ENCODE measurements at places on chromosomes 1 and 21.

- no peak for DNase-seq
Observed at GRCh38 chr1:162568802-162569201, 7.3 kb downstream of the UAP1 start.

DNA sequence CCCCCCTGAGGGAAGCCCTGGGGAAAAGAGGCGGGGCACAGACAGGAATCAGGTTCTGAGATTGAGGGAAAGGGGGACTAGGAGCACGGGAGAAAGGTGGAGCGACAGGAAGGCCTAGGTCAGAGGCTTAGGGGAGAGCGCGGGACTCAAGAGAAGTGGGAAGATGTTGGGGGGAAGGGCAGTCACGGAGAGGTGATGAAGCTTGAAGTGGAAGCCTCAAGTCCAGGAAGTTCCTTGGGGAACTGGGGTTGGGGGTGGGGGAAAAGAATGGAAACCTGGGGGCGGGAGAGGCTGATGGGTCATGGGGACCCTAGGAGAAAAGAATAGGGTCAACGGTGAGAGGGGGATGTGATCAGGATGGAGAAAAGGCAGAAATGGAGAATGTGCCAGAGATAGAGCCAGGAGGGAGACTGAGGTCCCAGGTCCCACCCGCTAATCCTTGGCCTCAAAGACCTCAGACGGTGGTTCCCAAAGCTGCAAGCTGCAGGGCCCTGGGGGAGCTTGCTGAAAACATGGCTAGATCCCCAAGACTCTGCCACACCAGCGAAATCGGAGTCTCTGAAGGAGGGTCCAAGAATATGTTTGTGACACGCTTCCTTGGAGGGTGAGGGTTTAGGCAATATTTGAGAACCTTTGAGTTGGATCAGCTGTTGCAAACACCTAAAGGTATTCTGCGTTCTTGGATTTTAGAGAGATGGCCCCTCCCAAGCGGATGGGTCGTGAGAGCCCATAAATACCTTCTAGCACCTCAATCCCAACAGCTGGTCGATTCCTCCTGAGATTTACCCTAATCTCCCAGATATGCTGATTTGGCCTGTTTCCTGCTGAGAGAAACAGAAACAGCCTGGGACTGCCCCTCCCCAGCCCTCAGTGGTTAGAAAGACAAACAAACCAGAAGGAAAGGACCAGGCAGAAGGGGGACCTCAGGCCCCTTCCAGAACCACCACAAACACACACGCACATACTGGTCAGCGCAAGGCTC lies 3.6 kb downstream of the C1orf232 start:
- peak; percentile 17 for DNase-seq

DNA sequence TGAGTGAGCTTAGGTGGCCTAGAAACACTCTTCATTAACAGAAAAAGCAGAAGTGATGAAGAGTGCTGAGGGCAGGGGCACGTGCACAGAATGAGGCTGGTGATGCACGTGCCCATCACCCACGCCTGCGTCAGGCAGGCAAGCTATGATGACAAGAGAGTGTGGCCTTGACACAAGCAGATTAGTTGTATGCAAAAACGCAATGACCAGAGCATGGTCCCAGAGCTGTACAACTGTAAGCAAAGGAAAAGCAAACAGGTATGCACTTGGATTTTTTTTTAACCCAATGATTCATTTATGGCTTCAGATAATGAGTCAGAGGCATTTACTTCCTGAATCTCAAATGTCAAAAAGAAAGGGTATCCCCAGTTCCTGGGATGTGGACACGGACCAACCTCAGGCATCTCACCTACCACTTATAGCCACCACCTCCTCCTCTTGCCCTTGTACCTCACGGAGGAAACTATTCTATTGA lies 9.1 kb upstream of the TMEM61 start:
- no peak for DNase-seq

GRCh38 chr1:77888781-77889642 lies 588 bp downstream of the NEXN start:
- no peak for DNase-seq

- DNase-seq, result no peak
Observed at GRCh38 chr1:190436615-190437014, 41.0 kb downstream of the BRINP3 start.
